ENCODE measurements at places on chromosomes 1 and 21. TPM values are rescaled to one million over a fixed set of nuclear protein-coding genes. Genes with fewer than 3 reads are reported as not detected.

DNA sequence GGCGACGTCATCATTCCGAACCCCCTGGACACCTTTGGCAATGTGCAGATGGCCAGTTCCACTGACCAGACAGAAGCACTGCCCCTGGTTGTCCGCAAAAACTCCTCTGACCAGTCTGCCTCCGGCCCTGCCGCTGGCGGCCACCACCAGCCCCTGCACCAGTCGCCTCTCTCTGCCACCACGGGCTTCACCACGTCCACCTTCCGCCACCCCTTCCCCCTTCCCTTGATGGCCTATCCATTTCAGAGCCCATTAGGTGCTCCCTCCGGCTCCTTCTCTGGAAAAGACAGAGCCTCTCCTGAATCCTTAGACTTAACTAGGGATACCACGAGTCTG is 10.0 kb downstream of the PROX1 start:
- no peaks in the 10 kb centered on the region for H3K36me3 ChIP-seq
- H3K4me3 ChIP-seq = no peak overlapping the region

GRCh38 chr1:225577241-225577640 is 75.7 kb downstream of the ENAH start:
- H3K4me3 ChIP-seq = no peak overlapping the region
- H3K36me3 ChIP-seq = no peaks in the 10 kb centered on the region
- no peaks in the 10 kb centered on the region for H3K27me3 ChIP-seq
- no peak overlapping the region for H3K27ac ChIP-seq
- no peaks in the 10 kb centered on the region for H3K4me1 ChIP-seq
- no peak for DNase-seq

- no peak overlapping the region for H3K4me3 ChIP-seq
- no peaks in the 10 kb centered on the region for H3K27me3 ChIP-seq
- H3K27ac ChIP-seq = no peak overlapping the region
These were observed 1.6 kb downstream of the ERVH48-1 start for GRCh38 chr21:42923553-42924432.

DNA sequence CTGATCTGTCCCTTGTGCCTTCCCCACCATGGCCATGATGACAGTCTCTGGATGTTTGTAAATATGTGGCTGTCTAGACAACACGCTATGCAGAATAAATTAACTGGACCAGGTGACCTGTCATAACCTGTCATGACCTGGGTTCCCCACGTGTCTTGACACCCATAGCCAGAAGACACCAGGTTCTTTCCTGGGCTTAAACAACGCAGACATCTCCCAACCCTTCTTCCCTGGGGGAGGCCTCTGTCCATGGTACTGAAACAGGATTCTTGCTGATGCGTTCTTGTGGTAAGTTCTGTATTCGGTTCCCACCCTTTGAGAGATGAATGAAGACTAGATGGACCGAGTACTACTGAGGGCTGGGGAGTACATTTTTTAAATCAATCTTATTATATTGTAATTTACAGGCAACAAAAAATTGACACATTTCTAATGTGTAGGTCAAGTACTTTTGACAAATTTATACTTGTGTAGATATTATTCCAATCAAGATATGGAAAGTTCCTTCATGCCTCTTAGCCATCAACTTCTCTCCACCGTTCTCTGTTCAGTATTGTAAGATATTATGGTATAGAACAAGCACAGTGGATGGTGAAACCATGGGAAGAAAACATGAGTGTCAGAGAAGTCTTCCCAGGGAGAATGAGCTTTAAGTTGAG is 738.8 kb downstream of the PTPRU start:
- H3K4me1 ChIP-seq = no peaks in the 10 kb centered on the region
- no peak overlapping the region for H3K4me3 ChIP-seq
- peak; percentile 70 for DNase-seq
- H3K27ac ChIP-seq = no peak overlapping the region

GRCh38 chr1:8411803-8412182 is 93.9 kb downstream of the SLC45A1 start:
- no peak overlapping the region for H3K4me3 ChIP-seq
- peak overlapping the region; percentile 73 for H3K27ac ChIP-seq
- H3K36me3 ChIP-seq = peaks cover 22% of the 10 kb centered on the region
- peaks cover 29% of the 10 kb centered on the region for H3K4me1 ChIP-seq
- no peak for DNase-seq

DNA sequence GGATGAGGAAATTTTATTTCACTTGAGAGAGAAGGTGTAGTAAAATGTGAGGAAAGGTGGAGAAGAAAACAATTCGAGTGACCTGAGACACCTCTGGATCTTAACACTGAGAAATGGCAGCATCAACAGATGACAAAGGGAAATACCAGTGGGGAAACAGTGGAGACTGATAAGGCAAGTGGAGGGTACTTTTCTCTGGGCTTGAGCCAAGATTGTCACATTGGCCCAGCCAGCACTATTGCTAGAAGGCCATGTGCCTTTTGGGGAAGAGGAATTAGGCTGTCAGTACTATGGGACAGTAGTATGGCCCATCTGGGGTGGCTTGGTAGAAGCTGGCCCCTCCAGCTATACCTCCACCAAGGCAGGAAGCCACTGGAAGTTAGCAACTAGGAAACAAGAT is 8.4 kb downstream of the SYPL2 start:
- no peak overlapping the region for H3K27ac ChIP-seq
- no peak for DNase-seq
- no peak overlapping the region for H3K4me3 ChIP-seq
- peaks cover 12% of the 10 kb centered on the region for H3K27me3 ChIP-seq
- peaks cover 10% of the 10 kb centered on the region for H3K36me3 ChIP-seq

GRCh38 chr1:221829327-221830015 is 87.6 kb upstream of the DUSP10 start:
- no peak for DNase-seq
- no peak overlapping the region for H3K27ac ChIP-seq
- H3K4me1 ChIP-seq = no peaks in the 10 kb centered on the region
- H3K27me3 ChIP-seq = no peaks in the 10 kb centered on the region
- no peak overlapping the region for H3K4me3 ChIP-seq
- H3K36me3 ChIP-seq = no peaks in the 10 kb centered on the region

- no peaks in the 10 kb centered on the region for H3K4me1 ChIP-seq
- no peak overlapping the region for H3K4me3 ChIP-seq
- no peak for DNase-seq
- H3K27me3 ChIP-seq = no peaks in the 10 kb centered on the region
- no peak overlapping the region for H3K27ac ChIP-seq
- peaks cover 11% of the 10 kb centered on the region for H3K36me3 ChIP-seq
These were observed 18.1 kb upstream of the PPP1R15B start for GRCh38 chr1:204429746-204430145.

DNA sequence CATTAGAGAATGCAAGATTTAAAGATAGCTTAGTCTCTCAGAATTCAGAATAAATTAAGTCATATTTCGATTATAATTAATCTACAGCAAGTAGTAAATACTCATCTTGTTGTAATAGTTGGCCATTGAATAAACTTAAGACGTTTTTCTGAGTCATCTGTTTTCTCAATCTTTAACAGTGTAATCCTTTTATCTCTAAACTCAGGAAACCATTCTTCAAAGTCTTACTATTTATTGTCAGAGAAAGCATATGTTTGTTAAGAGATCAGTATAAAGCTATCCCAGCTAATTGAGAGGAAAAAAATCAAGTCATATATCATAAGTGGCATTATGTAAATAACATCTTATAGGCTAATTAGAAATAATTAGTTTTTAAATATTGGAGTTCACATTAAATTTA is 201.2 kb upstream of the ADAMTS5 start:
- no peak overlapping the region for H3K27ac ChIP-seq
- no peaks in the 10 kb centered on the region for H3K4me1 ChIP-seq
- DNase-seq = no peak
- H3K36me3 ChIP-seq = no peaks in the 10 kb centered on the region
- H3K27me3 ChIP-seq = no peaks in the 10 kb centered on the region

- no peak overlapping the region for H3K27ac ChIP-seq
- H3K4me1 ChIP-seq = no peaks in the 10 kb centered on the region
- H3K4me3 ChIP-seq = no peak overlapping the region
- DNase-seq = no peak
These were observed 83.6 kb upstream of the NFIA start for GRCh38 chr1:60998786-60999185.

DNA sequence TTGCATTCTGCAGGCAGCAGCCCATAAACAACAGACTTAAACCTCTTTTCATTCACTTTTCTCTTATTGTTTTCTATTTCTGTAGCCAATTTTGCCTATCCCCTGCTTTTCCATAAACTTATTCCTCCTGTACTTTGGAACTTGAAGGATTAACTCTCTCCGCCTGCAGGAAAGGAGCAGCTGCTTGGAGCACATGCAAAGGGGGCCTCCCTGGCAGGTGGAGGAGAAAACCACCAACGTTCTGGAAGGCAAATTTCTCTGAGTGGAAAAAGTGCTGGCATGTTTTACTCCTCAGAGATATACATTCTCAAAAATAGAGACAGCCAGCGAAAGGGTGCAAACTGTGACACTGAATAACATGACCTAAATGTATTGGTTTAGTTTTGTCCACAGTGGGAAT is 33.6 kb downstream of the RGS21 start:
- no peaks in the 10 kb centered on the region for H3K4me1 ChIP-seq
- H3K27ac ChIP-seq = no peak overlapping the region
- H3K27me3 ChIP-seq = no peaks in the 10 kb centered on the region
- no peaks in the 10 kb centered on the region for H3K36me3 ChIP-seq
- H3K4me3 ChIP-seq = no peak overlapping the region

GRCh38 chr1:116495535-116495934 is 75.3 kb downstream of the CD58 start:
- no peaks in the 10 kb centered on the region for H3K27me3 ChIP-seq
- DNase-seq = no peak
- peak overlapping the region; percentile 84 for H3K27ac ChIP-seq
- H3K4me3 ChIP-seq = no peak overlapping the region
- H3K36me3 ChIP-seq = no peaks in the 10 kb centered on the region
- peaks cover 35% of the 10 kb centered on the region for H3K4me1 ChIP-seq

GRCh38 chr1:170460001-170460400 is 72.0 kb upstream of the GORAB start:
- no peak overlapping the region for H3K4me3 ChIP-seq
- no peaks in the 10 kb centered on the region for H3K4me1 ChIP-seq
- no peak overlapping the region for H3K27ac ChIP-seq
- H3K36me3 ChIP-seq = no peaks in the 10 kb centered on the region
- DNase-seq = no peak

GRCh38 chr21:46265736-46266525 is 19.5 kb downstream of the MCM3AP start:
- no peak for DNase-seq
- no peak overlapping the region for H3K4me3 ChIP-seq
- H3K36me3 ChIP-seq = peaks cover 40% of the 10 kb centered on the region
- H3K27me3 ChIP-seq = no peaks in the 10 kb centered on the region
- H3K4me1 ChIP-seq = no peaks in the 10 kb centered on the region

DNA sequence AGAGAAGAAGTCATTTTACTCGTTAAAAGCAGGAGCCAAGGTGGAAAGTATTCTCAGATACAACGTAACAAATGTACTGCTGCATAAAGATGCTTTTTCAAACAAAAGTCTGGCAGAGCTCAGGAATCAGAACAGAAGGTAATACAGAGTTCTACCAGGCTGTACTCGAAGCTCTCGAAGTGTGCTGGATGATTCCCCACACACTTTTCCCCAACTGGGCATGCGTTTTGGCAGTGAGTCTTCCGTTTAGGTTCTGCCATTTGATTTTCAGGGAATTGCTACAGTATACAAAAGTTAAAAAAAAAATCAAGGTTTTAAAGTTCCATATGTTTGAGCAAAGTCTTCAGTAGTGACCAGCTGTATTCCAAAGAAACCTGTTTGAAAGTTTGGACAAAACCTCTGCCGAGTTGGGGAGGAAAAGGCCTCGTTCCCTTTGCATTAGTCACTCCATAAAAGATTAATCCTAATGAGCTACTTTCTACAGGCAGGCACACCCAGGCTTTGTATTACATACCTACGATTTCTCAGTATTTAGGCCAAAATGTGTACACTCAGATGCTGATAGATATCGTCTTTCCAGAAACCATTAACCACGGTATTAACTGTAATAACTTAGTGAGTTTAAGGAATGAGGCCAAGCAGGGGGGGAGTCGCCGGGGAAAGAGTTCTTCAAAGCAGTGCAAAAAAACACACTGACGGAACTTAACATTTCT is 477.1 kb downstream of the LMO4 start:
- no peaks in the 10 kb centered on the region for H3K27me3 ChIP-seq
- DNase-seq = no peak
- H3K36me3 ChIP-seq = no peaks in the 10 kb centered on the region
- H3K4me3 ChIP-seq = peak overlapping the region; percentile 33

DNA sequence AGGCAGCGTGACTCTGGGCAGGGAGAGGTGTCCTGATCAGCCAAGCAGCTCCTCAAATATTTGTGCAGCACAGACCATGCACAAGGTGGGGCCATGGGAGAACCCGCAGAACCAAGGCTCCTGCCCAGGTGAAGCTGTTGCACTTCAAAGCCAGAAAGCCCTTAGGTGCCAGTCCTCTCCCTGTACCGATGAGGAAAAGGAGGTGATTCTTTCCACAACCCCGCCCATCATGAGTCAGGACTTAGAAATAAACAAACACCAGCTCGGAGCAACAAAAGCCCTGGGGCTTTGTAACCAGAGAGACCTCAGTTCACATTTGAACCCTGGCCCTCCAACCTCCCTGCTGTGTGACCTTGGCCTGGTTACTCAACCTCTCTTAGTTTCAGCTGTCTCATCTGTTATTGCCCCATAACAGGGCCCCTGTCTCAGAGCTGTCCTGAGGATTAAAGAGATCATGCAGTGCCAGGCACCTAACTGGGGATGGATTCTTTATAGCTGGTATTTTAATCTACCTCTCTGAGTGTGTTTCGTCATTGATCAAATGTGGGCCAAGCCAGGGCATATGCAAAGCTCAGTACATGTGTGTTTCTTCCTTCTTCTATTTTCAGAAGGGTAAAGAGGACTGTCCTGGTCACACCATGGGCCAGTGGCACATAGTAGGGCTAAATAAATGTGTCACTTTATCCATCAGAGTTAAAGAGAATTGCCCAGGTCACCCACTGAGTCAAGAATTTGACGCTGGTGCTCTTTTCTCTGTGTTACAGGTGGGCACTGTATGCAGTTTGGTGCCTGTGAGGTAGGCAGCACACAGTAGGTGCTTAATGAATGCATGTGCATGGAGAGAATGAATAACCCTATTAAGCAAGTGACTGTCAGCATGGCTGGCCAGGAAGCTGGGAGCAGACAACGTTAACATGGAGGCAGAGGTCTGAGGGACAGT is 1.4 kb downstream of the LDLRAD1 start:
- H3K36me3 ChIP-seq = no peaks in the 10 kb centered on the region
- H3K27ac ChIP-seq = no peak overlapping the region
- H3K4me1 ChIP-seq = no peaks in the 10 kb centered on the region

- DNase-seq = peak; percentile 15
- no peak overlapping the region for H3K27ac ChIP-seq
- no peak overlapping the region for H3K4me3 ChIP-seq
- H3K4me1 ChIP-seq = no peaks in the 10 kb centered on the region
These were observed 343.8 kb downstream of the RPS6KC1 start for GRCh38 chr1:213394837-213395236.

GRCh38 chr1:41557751-41558455 is 73.4 kb upstream of the EDN2 start:
- no peaks in the 10 kb centered on the region for H3K36me3 ChIP-seq
- no peaks in the 10 kb centered on the region for H3K27me3 ChIP-seq
- no peak overlapping the region for H3K4me3 ChIP-seq
- no peak overlapping the region for H3K27ac ChIP-seq
- H3K4me1 ChIP-seq = no peaks in the 10 kb centered on the region

Gene UMODL1
- total RNA-seq = not detected

Gene RRP1
- 18.7 TPM for total RNA-seq

Gene C4BPA
- total RNA-seq = 45.7 TPM

Gene FCGR1A
- 18.0 TPM for total RNA-seq
